ENCODE measurements at places on chromosomes 12 and 14.

DNA sequence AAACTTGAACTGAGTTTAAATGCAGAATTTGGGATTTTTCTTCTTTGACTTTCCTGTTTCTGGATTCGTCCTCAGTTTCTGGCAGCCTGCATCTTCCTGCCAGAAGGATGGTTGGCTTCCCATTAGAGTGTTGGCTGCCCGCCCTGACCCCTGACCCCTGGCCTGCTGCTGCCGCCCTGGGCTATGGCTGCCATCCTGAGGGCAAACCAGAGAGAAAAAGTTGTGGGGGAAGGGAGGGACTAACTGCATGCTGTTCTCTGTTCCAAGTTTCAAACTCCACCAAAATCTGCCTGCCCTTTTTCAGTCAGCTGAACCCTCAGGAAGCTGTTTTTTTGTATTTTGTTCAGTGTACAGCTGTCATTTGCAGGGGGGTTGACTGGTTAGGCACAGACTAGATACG, 48.4 kb downstream of the FNTB start:
- no peak for DNase-seq

DNA sequence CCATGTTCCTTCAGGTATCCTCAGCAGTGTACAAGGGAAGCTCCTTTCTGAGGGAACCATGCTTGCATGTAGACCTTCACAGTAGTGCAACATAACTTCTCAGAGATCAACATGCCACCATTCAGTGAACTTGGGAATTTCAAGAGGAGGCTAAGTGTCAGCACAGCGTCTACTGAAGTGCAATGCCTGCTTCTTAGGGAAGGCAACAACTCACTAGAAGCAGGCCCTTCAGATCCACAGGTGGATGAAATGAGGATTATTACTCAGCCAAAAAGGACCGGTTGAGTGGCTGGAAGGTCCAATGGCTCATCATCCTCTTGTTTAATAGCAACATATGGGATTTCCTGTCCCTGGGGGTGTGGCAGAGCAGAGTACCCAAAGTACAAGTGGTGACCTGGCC, 18.7 kb downstream of the RNASE10 start:
- DNase-seq: no peak

DNA sequence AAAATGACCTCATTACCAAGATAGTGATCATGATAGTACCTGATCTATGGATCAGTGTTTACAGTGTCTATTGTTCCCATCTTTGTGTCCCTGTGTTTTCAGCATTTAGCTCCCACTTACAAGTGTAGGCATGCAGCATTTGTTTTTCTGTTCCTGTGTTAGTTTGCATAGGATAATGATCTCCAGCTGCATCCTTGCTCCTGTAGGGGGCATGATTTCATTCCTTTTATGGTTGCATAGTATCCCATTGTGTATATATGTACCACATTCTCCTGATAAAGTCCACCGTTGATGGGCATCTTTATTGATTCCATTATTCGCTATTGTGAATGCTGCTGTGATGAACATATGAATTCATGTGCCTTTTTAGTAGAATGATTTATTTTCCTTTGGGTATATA, 215.4 kb upstream of the NAV3 start:
- DNase-seq: no peak

GRCh38 chr12:120403869-120404268, 34.0 kb upstream of the COX6A1 start:
- no peak for DNase-seq

DNA sequence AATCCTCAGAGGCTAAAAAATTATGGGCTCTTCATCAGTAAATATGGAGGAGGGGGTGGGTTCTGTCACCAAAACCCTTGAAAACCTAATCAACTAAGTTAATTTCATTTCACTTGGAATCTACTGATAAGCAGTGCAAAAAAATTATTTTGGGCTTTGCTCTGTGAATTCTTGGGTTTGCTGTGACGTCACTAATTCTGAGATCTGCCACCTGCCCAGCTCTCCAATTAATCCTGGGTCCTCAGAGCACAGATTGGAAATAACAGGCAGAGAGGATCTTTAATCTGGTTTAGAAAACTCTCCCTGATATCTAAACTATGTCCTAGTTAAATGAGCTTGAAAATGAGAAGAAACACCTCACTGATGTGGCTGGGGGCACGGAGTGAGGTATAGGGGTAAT, 903.2 kb downstream of the AACS start:
- DNase-seq: no peak

- DNase-seq: no peak
These were observed 71.6 kb upstream of the USP44 start for GRCh38 chr12:95622879-95623278.

DNA sequence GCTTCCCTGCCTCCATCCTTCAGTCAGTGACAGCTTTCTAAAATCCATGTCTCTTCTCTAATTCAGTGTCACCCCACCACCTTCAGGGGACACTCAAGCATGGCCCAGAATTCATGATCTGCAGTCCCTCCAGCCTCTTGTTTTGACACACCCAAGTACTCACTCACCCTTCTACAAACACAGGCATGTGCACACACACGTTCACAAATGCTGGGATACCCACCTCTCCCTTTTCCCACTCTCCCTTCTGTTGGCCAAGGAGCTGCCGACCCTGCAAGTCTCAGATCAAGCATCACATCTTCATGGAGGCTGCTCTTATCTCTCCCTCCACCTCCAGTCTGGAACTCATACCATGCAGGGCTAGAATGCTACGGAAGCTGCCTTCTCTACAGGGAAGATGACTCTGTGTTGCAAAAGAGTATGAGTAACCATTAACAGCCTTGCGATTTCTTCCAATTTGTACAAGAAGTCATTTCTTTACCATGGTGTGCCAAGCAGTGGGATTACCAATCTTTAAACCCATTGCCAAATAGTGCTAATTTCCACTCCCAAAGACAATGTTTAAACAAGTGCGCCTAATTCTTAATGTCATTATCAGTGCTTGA, 196.1 kb downstream of the BCL11B start:
- DNase-seq: no peak

- DNase-seq: no peak
These were observed 221.9 kb upstream of the KITLG start for GRCh38 chr12:88802096-88802706.

DNA sequence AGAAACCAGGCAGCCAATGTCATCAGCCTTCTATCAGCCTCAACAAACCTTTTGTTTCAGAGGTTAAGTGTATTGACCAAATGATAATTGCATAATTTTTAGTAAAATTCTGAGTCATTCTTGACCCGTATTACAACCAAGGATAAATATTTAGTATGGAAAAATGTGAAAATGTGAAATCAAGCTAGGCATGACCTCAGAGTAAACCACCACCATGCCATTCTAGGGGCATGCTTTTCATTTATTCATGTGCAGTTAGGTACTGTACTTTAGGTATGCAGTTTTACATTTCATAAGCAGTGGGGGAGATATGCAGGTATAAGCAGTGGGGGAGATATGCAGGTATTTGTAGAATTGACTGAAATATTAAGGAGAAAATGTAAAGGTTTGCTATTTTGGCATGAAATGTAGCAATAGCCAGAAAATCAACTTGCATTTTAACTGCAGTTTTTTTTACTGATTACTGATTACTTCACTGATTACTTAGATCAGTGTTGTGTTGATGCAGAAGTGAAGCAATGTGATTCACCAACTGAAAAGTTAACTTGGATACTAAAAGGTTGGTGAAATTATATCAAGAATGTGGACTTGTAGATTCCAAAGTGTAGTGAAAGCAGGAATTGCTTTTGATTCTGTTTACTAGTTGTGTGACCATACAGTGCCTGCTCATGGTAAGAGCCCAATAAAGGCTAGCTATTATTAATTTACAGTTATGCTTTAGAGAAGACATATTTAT, 184.2 kb downstream of the ESR2 start:
- no peak for DNase-seq

- no peak for DNase-seq
These were observed 34.1 kb upstream of the STON2 start for GRCh38 chr14:81434230-81434629.

DNA sequence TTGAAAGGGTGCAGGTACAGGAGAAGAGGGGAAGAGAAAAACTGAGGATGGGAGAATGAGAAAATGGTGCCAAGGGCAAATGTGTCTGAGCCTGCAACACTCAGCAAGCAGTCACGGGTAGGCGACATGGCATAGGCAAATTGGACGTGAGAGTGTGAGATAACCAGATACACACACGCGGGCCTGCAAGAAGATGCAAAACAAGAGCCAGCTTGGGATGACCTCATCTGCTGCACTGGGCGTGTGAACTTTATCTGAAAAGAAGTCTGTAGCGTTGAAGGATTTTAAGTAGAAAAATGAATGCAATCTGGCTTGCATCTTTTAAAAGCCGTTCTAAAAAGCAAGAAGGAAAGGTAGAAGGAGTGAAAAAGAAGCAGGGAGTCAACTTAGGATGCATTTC, 160.4 kb downstream of the NTF3 start:
- DNase-seq: no peak

GRCh38 chr12:77345336-77345735, 280.0 kb upstream of the E2F7 start:
- no peak for DNase-seq

DNA sequence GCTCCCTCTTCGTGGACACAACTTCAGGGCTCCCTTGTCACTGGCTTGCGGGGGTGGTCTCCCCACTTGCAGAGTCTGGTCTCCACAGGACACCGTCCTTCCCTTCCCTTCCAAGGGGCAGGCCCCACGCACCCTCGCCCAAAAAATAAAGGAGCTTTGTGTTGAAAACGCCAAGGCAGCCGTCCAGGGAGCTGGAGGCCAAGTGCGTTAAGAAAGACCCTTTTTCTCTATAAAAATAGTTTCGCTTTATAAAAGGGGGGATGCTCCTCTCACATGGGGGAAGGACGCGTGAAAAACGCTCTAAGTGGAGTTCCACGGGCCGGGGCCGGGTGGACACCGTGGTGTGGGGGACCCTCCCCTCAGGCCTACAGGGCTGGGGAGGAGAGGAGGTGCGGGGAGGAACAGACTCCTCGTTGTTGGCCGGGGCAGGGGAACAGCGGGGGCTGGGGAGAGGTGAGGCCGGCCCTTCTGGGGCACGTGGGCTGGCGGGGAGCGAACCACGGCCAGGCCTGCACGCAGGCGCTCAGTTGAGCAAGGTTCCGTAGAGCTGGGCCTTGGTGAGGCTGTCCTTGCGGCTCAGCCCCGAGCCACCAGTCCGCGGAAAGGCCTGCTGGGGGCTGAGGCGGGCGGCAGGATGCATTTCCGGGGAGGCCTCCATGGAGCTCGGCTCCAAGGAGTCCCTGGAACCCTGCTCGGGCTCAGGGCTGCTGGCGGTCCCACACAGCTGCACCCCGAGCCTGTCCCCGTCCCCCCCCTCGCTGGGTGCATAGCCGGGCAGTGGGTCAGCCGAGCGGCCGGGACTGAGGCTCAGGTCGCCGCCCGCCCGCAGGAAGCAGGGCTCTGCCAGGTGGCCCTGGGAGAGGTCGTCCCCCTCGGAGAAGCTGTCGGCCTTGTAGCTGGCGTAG, 49.5 kb downstream of the BEGAIN start:
- DNase-seq: no peak

GRCh38 chr12:124632519-124632984, 65.1 kb upstream of the NCOR2 start:
- DNase-seq: no peak

DNA sequence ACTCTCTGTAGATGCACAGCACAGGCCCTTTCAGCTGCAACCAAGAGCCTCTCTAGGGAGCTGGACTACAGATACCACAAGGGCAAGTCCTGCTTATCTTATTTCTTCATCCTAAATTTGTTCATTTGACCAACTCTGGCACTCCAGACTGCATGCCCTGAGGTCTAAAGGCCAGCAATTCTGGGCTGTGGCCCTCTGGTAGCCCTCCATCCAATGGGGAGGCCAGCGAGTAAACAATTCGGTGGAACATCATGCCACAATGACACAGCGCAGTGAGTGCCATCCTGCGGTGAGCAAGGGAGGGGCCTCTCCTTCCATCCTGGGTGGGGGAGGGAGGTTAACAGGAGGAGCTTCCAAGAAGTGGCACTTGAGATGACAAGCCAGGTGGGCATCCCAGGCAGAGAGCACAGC, 652 bp upstream of the SELPLG start:
- DNase-seq: no peak

DNA sequence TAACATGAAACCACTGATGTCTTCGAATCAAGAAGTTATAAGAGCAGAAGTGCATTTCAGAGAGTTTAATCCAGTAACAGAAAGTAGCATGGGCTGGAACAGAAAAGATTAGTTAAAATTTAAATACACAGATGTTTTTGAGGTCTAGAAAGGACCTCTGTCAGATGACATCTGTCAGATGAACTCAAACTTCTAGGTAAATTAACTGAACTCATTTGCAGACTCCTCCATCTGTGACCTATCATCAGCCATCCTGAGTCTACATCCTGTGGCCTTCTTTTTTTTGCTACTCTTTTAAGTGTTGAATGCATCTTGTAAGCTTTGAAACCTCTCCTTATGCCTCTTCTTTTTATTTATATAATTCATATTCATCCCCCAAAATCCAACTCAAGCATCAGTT, 53.3 kb downstream of the C2CD5 start:
- no peak for DNase-seq

- no peak for DNase-seq
These were observed 9.5 kb downstream of the MYRFL start for GRCh38 chr12:69834576-69834975.

DNA sequence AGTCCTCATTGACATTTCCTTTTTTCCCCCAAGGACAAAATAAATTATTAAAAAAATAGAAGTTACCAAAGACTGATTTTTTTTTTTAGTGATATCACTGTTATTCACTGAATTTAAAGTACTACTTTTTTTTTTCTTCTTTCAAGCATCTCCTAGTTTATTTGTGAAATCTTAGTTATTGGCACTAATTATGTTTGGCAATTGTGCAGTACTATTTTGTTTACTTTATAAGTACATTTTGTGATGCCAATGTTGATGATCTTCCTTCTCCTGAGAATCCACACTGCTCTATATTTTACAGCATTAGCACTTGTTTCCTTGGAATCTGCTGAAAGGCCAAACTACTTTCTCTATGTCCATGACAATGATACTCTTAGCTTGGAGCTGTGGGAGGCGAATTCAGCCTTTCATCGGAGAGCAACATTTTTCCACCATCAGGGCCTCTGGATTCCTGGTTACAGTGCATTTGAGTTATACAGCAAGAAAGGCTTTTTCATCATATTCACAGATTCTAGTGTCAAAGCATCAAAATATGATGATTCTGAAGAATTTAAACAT, 123.8 kb upstream of the PTPRQ start:
- DNase-seq: no peak

Measured in stimulated activated CD4-positive, alpha-beta T cell treated with anti-CD3 and anti-CD28 coated beads, TNF-alpha, amount 100 ng/mL, for 4 hours (primary cell).